ENCODE measurements at places on chromosomes 6 and 20. TPM values are rescaled to one million over a fixed set of nuclear protein-coding genes. Genes with fewer than 3 reads are reported as not detected.

KHDC1L gene
- total RNA-seq, result not detected

CRISP2 gene
- total RNA-seq, result not detected

PNLDC1 gene
- total RNA-seq, result not detected

DDX43 gene
- total RNA-seq, result not detected

HCRTR2 gene
- total RNA-seq, result not detected

POM121L2 gene
- total RNA-seq, result not detected

KCNQ2 gene
- total RNA-seq, result not detected
